ENCODE measurements at places on chromosomes 5 and 9.
A peak's percentile ranks its signal among the peaks of the same experiment; 100 is the strongest.

DNA sequence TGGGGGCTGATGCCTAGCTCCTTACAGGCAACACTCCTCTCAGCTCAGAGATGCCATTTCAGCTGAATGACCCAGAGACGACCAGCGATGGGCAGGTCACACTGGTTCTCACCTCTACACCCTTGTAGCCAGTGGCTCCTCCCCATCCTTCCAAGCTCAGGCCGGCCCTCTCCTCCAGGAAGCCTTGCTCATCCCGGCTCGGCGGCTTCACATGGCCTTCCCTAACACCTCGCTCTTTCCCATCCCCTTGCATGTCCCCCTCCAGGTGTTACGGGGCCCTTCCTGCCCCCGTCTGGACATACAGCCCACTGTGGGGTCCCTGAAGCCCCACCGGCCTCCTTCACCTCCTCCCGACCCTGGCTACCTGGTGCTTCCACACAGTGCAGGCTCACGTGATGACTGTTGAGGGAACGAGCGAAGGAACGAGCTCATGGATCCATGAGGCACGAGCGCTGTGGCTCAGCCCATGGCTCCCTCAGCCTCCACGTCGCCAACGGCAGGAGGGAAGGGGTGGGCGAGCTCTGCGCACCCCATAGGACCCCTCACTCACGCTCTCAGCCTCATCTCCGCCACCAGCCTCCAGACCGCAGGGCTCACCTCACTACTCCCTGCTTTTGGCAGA is 45.7 kb downstream of the SARDH start:
- DNase-seq = no peak

DNA sequence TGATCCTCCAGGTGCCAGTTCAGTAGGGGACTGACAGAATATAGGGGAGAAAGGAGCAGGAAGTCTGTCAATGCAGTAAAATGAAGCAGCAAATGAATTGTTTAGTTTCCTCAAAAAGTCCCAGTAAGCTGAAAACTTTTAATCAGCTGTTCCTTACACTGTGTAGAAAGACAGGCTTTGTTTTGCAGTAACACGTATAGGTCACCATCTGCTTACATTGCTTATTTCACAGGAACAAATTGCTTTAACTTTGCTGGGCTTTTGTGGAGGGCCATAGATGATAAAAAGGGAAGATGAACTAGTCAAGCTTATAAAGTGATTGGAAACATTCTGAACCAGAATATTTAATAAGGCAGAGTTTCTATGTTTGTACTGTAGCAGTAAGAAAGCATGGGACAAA is 331.3 kb upstream of the RFX3 start:
- DNase-seq = no peak

- DNase-seq = peak; percentile 36
Measured at GRCh38 chr9:130444565-130445221, at the start of gene ASS1. TSS of gene ASS1 (plus strand) at chr9:130444961. CDS start at chr9:130452229, 7,268 bp downstream.

DNA sequence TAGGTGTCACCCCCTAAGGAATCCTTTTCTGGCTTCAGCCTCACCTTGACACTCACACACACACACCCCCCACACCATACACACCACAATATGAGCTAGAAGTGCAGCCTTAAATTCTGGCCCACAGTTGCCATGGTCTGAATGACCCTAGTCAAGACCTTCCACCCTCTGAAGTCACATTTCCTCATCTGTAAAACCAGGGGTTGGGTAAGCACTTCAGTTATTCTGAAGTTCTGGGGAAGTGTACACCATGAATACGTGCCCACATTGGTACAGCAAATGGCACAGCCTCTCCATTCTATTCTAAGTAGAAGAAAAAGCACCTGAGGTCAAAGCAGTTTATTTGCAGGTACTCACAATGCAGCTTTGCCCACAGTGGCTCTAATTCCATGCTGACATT is 372.8 kb upstream of the KLF4 start:
- no peak for DNase-seq

GRCh38 chr5:149610589-149611255 is 29.4 kb downstream of the ARHGEF37 start:
- no peak for DNase-seq

DNA sequence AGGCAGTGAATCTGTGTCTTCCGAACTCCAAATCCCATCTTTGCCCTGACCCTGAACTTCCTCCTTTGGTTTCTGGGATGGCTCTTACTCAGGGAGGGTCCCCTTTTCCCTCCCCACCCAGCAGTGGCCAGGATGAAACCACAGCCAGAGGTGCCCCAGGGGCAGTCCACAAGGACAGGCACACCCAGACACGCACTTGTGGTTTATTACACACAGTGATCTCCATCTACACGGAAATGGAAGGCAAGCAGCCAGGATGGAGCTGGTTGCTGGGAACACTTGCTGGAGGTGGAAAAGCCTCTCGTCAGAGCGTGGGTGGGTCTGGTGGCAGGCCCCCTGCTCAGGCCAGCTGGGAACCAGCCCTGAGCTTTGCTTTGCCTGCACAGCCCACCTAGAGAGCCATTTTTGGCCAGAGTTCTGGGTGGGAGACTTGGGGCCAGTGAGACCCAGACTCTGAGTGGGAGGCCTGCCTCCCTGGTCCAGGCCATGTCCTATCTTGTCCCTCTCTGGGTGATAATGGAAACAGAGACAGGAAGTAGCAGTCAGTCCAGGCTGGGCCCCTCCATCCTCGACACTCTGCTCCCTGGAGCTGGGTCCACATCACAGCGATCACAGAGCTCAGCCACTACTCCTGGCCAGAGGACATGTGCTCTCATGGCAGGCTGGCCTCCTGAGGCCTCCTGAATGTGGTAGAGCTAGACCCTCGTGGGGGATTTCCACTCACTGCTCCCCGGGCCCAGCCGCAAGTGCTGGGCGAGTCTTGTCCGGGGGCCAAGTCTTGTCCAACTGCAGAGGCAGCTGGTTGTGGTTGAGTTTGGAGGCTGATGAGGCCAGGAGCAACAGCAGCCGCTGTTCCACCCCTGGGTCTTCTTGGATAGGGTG is 5.1 kb upstream of the PHYKPL start:
- no peak for DNase-seq

GRCh38 chr5:170200876-170201275 is 31.9 kb upstream of the C5orf58 start:
- DNase-seq = no peak

GRCh38 chr9:125580701-125581286 is 126.2 kb downstream of the MAPKAP1 start:
- DNase-seq = no peak

- DNase-seq = no peak
Measured at GRCh38 chr5:3121813-3122212, 370.3 kb upstream of the IRX2 start.

DNA sequence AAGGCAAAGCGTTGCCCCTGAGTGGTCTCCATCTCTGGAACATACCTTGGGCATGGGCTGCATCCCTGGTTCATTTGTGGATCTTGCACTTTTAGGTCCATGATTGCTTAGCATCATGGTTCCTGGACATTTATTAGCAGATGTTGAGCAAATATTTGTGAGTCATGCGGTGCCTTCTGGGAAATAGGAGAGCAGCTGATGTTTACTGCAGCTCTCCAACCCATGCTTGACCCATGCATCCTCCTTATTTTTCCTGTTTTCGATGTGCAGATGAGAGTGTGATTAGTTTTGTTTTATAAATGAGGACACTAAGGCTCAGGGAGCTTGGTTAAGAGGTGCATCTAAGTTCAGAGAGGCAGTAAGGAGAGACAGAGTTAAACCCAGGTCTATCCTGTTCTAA is 253.7 kb downstream of the ICE1 start:
- no peak for DNase-seq

DNA sequence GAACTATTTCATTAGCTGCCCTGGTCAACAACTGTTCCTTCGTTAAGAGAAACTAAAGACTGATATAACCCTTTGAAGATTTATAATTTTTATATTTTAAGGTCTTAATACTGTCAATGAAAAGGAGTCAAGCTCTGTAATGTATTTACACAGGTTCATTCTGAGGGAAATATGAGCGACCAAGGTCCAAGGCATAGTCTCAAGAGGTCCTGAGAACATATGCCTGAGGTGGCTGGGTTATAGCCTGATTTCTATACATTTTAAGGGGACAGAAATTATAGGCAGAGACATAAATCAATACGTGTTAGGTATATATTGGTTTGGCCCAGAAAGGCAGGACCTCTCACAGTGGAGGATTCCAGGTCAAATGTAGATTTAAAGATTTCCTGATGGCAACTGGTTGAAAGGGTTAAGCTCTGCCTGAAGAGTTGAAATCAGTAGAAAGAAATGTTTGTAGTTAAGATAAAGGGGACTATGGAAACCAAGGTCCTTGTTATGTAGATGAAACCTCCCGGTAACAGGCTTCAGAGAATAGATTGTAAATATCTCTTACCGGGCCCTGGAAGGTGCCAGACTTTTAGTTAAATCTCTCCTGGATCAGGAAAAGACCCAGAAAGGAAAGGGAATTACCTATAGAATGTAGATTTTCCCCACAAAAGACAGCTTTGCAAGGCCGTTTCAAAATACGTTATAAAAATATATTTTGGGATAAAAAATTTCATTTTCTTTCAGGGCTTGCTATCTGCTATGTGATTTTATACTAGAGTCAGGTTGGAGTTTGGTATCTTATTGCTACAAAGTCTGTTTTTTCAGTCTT is 107.3 kb upstream of the PRLR start:
- DNase-seq = no peak

DNA sequence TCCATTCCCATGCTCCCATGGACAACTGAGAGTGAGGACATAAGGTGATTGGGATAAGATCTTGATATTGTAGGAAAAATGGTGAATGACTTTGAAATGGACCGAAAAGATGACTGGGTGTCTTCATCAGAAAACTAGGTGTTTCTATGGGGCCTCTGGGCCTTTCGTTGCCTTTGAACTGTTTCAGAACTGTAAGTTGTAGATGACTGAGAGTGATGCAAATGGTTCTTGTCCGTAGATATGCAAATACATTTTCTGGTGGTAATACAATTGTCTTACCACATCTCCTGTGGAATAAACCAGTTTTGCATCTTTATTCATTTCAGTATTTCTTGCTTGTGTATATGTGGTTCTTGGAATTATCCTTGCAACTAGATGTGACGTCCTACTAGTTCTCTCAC is 16.0 kb upstream of the TEX48 start:
- DNase-seq = no peak

- no peak for DNase-seq
Measured at GRCh38 chr5:177494346-177495195, 2.8 kb downstream of the PDLIM7 start.

DNA sequence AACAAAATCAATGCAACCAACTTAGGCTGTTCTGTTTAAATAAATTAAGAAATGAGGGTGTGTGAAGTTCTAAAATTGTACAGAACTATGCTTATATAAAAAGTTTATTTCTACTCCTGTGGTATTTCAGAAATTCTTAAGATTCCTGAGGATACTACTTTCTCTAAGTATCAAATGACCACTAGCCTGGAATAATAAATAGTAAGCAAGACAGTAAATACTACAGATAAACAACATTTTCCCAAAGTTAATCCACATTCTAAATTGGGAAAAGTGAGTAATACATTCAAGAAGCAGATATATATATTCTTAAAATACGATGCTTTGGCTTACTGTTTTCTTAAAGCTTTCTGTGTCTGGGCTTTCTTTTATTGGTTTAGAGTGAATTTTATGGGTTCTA is 29.5 kb downstream of the CCNH start:
- no peak for DNase-seq

DNA sequence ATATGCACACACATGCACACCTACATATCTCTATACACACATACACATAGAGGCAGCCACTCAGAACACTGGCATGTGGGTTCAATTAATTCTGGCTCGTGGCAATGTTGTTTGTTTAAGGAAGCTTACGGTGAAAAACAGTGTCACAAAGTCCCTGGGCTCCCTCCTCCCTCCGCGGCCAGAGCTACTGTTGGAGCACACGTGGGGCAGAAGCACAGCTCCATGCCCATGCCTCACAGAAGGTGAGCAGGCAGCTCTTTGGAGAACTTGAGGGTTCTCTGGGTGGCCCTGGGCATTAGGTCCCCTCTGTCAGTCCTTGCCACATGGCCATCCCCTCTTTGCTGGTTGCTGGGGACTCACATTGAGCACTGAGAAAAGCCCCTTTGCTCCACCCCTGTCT is 107.5 kb downstream of the GADD45G start:
- DNase-seq = no peak

DNA sequence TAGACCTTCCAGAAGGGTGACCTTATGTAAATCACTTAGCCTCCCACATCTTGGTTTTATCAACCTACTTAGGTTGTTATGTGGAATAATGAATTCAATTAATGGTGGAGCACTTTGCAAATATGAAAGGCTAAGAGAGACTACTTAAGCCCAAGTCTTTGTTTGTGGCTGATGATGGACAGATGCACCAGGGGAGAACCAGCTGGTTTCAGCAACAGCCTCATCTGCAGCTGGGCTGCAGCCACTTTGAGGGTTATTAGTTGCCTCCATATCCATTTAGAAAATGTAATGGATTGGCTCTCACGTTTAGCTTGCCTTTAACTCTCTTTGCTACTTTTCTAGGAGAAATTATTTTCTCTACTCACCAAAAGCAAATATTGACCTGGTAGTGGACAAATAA is 146.6 kb downstream of the ESM1 start:
- no peak for DNase-seq

DNA sequence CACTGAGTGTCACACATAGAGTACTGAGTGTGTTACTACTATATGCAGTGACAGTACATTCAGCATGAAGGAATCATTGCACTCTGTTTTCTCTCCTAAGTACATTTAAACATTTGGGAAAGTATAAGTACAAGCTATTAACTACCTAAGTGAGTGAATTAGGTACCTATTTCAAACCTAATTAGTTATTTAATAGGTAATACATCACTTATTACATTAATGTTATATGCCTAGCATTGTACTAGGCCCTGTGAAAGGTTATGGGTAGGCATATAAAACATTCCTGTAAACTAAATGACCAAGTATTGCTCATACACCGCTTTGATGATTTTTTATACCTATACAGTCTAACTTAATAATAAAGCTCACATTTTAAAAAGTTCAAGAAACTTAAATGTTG is 25.7 kb upstream of the PPP3R2 start:
- no peak for DNase-seq

- peak; percentile 84 for DNase-seq
Measured at GRCh38 chr9:18255158-18255629, 218.8 kb upstream of the ADAMTSL1 start.

DNA sequence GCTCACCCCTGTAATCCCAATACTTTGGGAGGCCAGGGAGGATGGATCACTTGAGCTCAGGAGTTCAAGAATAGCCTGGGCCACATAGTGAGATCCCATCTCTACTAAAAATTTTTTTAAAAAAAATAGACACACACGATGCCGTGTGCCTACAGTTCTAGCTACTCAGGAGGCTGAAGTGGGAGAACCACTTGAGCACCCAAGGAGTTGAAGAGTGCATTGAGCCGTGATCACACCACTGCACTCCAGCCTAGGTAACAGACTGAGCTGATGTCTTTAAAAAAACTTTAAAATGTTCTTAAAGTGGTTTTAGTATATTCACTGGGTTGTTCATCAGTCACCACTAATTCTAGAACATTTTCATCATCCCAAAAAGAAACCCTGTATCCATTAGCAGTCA is 51.9 kb upstream of the RNF38 start:
- DNase-seq = no peak

- no peak for DNase-seq
Measured at GRCh38 chr5:79535477-79536192, 21.7 kb upstream of the HOMER1 start.

- DNase-seq = no peak
Measured at GRCh38 chr5:173237143-173237874, 2.3 kb upstream of the NKX2-5 start.
